ENCODE measurements at places on chromosomes 5 and 9. TPM values are rescaled to one million over a fixed set of nuclear protein-coding genes. Genes with fewer than 3 reads are reported as not detected.

The OGN gene
- not detected for total RNA-seq

The LVRN gene
- not detected for total RNA-seq

The RLN2 gene
- total RNA-seq: not detected

The CAMK2A gene
- not detected for total RNA-seq

The CDX1 gene
- total RNA-seq: not detected

The PSD2 gene
- 0.17 TPM for total RNA-seq

The PCDHGA8 gene
- not detected for total RNA-seq

The UGT3A1 gene
- total RNA-seq: not detected

The SH3GL2 gene
- total RNA-seq: not detected

The STPG3 gene
- not detected for total RNA-seq

The PCDHGA3 gene
- not detected for total RNA-seq

The SKP2 gene
- 5.5 TPM for total RNA-seq

The SPINK7 gene
- total RNA-seq: not detected

The WDR36 gene
- total RNA-seq: 32.6 TPM

The BARX1 gene
- total RNA-seq: 0.78 TPM

The PCA3 gene
- total RNA-seq: not detected

The ECPAS gene
- 44.6 TPM for total RNA-seq

The GABRA6 gene
- not detected for total RNA-seq

The PCDHB4 gene
- not detected for total RNA-seq

The SAXO1 gene
- total RNA-seq: not detected

The NUTM2G gene
- total RNA-seq: not detected

The TIMD4 gene
- total RNA-seq: 2.2 TPM

The LRSAM1 gene
- total RNA-seq: 14.0 TPM

The BTNL3 gene
- total RNA-seq: not detected

The SH3TC2 gene
- total RNA-seq: not detected

The PCDHGB5 gene
- total RNA-seq: not detected

The TICAM2 gene
- 0.27 TPM for total RNA-seq

The MARCHF11 gene
- not detected for total RNA-seq

The GPRIN1 gene
- total RNA-seq: 0.16 TPM

The ANKRD18A gene
- 1.7 TPM for total RNA-seq

The SNAPC4 gene
- 6.7 TPM for total RNA-seq

The NMUR2 gene
- not detected for total RNA-seq

The GPR150 gene
- 0.35 TPM for total RNA-seq

The GFI1B gene
- total RNA-seq: not detected

The ITGA1 gene
- 7.3 TPM for total RNA-seq

The CDHR2 gene
- total RNA-seq: 2.2 TPM

The PCDHGA6 gene
- total RNA-seq: 0.14 TPM

The AHRR gene
- 0.14 TPM for total RNA-seq

The SOX30 gene
- total RNA-seq: not detected

The ACSL6 gene
- 14.8 TPM for total RNA-seq

The SPOUT1 gene
- total RNA-seq: 25.2 TPM

The GOLGA1 gene
- 12.6 TPM for total RNA-seq

The KIF20A gene
- total RNA-seq: 0.19 TPM

The IFNB1 gene
- total RNA-seq: not detected

The C5orf52 gene
- not detected for total RNA-seq

The ADAMTS16 gene
- not detected for total RNA-seq

The IGIP gene
- total RNA-seq: 0.81 TPM

The ARHGEF37 gene
- not detected for total RNA-seq

The TRIO gene
- total RNA-seq: 6.5 TPM

The ROR2 gene
- 0.19 TPM for total RNA-seq

The LRRC8A gene
- 40.1 TPM for total RNA-seq

The RAPGEF6 gene
- total RNA-seq: 64.3 TPM

Measured in CD8-positive, alpha-beta T cell (primary cell).